ENCODE measurements at places on chromosomes 1 and 21.
A peak's percentile ranks its signal among the peaks of the same experiment; 100 is the strongest.

DNA sequence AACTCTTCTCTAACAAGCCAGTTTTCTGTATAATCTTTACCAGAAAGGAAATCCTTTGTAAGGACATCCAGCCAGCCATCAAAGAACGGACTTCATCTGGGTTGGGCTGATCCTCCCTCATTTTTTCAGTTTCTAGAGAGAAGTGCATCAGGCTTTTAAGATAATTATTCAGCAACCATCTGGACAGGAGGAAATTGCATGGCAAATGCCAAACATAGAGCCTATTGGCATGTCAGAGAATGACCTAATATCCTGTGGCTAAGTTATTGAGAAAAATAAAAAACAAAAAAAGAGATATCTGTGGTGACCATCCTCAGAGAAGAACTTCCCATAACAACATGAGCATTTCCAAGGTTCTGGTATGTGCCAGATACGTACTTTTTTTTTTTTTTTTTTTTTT lies 74.9 kb upstream of the BEND5 start:
- DNase-seq, result no peak

DNA sequence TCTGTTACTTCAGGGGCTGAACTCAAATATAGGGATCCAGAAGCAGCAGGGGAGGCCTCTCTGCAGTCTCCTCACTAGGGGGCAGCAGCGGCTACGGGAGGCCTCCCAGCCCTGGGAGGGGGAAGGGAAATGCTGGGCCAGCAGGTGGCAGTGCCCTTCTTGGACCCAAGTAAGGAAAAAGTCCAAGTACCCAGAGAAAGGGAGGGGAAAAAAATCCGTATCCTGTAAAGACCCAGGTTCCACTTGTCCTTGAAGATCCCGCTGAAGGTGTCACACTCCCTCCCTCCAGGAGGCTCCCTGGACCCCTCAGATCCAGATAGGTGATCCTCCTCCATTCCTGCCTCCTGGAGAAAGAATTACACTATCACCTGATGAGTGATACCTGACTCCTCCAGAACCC lies 14.1 kb upstream of the NUAK2 start:
- DNase-seq, result peak; percentile 63

DNA sequence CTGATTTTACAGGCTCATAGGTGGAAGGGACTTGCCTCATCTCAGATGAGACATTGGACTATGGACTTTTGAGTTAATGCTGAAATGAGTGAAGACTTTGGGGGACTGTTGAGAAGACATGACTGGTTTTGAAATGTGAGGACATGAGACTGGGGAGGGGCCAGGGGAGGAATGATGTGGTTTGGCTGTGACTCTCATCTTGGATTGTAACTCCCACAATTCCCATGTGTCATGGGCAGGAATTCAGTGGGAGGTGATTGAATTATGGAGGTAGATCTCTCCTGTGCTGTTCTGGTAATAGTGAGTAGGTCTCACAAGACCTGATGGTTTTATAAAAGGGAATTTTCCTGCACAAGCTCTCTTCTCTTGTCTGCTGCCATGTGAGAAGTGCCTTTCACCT lies 20.8 kb downstream of the SCYL3 start:
- no peak for DNase-seq

- DNase-seq, result no peak
Observed at GRCh38 chr1:198598796-198599321, 40.0 kb upstream of the PTPRC start.

GRCh38 chr1:202805886-202806844 lies 2.1 kb downstream of the KDM5B start:
- DNase-seq, result no peak

- no peak for DNase-seq
Observed at GRCh38 chr1:19353596-19353995, 41.5 kb downstream of the SLC66A1 start.

DNA sequence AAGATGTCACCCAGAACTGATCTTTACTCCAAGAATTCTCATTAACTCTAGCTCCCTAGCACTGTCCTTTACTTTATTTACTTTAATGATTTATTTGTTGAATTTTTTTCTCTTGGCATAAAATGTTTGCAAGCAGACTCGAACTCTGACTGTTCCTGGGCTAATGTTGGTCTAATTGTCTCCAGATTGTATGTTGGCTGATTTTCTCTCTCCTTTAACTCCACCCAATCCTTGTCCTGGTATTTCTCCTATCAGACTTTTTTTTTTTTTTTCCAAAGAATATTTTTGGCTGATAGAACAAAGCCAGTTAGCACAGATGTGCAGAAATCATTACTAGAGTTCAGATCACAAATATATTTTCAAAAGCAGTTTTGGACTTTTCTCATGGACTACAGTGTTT lies 82.6 kb downstream of the ATF6 start:
- no peak for DNase-seq

DNA sequence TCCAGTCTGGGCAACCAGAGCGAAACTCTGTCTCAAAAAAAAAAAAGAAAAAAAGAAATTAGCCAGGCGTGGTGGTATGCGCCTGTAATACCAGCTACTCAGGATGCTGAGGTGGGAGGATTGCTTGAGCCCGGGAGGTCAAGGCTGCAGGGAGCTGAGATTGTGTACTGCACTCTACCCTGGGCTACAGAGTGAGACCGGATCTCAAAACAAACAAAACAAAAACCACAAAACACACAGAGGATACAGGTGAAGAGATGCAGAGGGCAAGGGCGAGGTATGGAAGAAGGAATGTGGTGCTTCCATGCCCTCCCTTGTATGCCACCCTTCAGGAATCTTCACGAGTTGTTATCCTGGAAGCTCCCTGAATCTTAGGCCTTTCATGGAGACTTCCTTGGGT lies 68.5 kb downstream of the NDUFS5 start:
- DNase-seq, result no peak

GRCh38 chr1:226207048-226207447 lies 16.4 kb upstream of the MIXL1 start:
- DNase-seq, result no peak

GRCh38 chr21:31490443-31490842 lies 146.4 kb upstream of the TIAM1 start:
- DNase-seq, result no peak

GRCh38 chr1:65141394-65141793 lies 6.6 kb upstream of the AK4 start:
- DNase-seq, result peak; percentile 76

GRCh38 chr1:60031146-60031545 lies 42.4 kb downstream of the C1orf87 start:
- no peak for DNase-seq

DNA sequence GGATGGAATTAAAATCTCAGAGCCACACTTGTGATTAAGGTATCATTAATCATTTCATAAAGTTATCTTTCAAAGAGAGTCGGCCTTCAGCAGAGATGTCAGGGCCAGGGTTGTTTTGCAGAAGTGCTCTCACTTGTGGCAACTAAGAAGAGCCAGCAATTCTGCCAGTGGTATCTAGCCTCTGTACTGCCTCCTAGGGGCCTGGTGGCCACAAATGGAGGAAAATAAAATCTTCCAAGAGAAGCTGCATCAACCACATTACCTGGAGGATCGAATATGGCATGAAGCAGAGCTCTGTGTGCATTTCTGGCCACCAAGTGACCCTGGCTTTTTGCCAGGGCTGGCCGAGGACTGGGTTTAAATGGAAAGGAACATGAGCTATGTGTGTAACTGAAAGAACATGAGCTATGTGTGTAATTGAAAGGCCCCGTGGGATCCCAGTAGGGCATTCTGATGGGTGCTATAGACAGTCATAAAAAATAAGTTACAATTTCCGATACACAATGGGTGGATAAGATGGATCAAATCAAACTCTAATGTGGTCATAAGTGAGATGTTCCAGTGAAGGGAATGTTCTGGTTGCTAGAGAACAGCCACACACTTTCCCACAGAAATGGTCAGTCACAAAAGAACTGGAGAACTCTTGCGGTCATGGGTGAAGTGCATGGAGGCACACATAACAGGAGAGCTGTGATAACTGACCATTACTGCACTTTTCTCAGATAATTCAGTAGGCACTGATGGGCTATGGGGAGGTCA lies 335.8 kb downstream of the CAMTA1 start:
- no peak for DNase-seq

DNA sequence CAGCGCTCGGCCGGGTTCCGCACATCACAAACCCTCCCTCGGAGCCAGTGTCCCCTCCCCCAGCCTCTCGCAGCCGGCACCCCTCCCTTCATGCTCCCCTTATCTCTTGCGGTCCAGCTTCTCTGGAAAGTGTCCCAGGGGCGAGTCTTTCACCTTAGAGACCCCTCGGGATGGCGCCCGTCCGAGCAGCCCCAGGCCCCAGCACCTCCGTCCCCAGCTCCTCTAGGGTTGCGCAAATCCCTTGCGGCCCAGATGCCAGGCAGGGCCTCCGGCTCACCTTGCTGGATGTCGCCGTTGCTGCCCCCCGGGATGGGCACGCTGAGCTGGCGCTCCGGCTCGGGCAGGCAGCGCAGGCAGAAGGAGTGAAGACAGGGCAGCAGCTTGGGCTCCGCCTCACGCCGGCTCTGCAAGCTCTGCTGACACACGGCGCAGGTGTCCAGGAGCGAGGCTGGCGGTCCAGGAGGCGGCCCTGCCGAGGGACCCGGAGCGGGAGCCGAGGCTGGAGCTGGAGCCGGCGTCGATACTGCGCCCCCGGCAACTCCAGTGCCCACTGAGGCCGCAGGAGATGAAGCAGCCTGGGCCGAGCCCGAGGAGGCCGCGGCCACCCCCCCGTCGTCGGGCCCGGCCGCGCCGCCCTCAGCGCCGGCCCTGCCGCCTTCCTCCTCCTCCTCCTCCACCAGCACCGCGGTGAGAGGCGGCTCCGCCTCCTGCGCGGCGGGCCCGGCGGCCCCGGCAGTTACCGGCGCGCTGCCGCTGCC lies 550 bp downstream of the TRIM33 start:
- DNase-seq, result no peak

- no peak for DNase-seq
Observed at GRCh38 chr1:43447891-43448708, 5.6 kb downstream of the HYI start.

- no peak for DNase-seq
Observed at GRCh38 chr1:220711056-220711809, 21.1 kb downstream of the C1orf115 start.

DNA sequence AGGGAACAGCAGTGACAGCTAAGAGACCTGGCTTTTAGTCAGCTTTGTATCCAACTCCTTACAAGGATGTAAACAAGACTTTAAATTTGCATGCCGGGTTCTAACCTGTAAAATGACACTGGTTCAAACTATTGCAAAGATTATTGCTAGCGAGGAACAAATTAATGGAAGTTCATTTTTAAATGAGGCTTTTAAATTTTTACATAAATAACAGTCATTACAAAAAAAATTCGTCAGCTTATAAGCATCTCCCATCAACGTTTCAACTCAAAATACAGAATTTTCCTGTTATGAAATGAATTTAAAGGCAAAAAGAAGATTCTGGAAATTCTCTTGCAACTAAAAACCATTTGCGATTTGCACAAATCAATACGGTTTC lies 668 bp downstream of the KIF14 start:
- DNase-seq, result no peak

DNA sequence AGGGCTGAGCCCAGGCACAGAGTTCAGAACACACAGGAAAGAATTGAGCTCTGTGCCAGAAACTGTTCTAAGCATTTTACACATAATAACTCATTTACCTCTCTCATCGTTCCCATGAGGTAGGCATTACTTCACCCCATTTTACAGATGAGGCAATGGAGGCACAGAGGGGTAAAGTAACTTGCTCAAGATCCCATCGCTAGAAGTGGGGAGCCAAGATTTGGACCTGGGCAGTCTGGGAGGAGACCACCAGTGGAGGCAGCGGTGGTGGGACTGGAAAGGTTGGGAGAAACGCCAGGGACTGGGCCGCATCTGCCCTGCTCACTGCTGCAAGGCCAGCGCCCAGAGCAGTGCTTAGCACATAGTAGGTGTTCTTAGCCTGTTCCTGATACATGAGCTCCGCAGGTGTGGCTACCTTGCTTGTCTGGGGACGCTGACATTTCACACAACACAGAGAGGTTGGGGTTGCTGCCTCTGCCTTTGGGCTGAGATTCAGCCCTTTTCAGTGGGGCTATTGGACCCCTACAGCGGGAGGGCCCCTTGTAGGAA lies 27.8 kb upstream of the EPS8L3 start:
- no peak for DNase-seq

DNA sequence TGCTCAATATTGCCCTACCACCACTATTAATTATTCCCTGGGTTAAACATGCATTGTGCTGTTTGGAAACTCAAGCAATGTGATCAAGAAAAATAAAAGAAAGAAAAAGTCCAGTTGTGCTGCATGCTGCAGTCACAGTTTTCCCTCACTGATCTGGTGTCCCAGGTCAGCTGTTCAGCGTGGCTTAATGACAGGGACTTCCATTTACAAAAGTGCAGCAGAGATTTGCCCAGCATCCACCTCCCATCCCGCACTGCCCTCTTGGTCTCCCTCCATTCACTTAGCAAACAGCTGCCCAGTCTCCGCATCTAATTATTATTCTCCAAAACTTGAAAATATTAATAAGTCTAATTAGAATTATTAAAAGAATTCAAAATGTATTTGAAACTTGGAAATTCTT lies 2.0 kb upstream of the OR2T4 start:
- no peak for DNase-seq

DNA sequence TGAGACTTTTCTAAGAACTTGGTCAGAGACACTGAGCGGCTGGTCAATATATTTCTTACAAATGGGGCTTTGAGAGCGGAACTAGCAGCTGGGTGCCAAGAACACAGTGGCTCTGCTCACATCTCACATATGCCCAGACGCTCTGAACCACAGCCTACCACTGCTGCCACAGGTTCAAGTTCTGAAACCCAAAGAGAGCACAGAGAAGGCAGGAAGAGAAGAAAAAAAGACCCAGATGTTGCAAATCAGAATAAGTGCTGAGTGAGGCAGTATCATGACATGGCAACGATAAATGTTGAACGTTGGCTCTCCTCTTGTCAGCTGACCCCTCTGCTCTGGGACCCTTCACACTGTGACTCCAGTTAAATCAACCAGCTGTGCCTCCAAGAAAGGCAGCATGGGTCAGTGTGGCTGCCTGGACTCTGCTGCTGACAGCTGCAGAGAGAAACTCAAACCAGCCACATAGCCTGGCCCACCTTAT lies 26.4 kb downstream of the HIVEP3 start:
- DNase-seq, result no peak

DNA sequence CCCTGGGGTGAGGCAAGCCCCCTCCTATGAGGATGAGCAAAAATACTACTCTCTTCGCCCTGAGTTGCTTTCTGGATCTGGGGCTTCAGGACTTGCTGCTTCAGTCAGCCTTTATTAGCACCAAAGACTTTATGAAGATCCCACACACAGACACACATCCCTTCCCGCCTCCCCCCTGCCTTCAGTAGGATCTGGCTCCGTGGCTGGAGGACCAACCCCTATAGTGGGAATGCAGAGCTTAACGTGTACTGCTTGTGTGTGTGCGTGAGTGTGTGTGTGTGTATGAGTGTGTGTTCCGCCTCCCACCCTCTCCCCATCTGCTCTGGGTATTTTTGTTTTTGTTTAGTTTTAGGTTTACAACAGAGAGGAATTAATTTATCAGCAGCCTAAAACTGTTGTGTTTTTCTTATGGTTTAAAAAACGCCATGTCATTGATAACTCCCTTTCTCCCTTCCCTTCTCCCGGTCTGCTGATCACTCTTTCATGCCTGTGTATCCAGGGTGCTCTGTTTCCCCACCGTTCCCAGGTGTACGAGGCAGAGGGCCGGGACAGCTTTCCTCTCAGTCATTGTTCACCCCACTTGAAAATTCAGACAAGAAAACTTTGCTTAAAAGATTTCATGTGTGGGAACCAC lies 27.5 kb upstream of the ZFP69B start:
- no peak for DNase-seq

GRCh38 chr1:94456736-94457135 lies 38.5 kb downstream of the ABCD3 start:
- peak; percentile 11 for DNase-seq
